ENCODE measurements at places on chromosomes 12 and 14.

DNA sequence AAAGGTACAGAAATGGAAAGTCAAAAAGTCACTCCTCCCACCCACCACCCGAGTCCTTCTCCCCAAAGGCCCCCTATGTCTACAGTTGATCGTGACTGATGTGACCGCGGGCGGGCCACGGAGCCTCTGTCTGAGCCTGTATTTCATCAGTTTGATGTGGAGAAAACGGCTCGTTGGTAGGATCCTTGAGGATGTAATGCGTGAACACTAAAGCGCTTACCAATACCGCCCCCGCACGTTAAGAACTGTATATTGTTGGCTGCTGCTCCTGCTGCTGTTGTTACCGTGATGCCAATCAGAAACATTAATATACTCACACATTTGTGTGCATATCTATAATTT is 24.6 kb upstream of the UBC start:
- no peak for DNase-seq

DNA sequence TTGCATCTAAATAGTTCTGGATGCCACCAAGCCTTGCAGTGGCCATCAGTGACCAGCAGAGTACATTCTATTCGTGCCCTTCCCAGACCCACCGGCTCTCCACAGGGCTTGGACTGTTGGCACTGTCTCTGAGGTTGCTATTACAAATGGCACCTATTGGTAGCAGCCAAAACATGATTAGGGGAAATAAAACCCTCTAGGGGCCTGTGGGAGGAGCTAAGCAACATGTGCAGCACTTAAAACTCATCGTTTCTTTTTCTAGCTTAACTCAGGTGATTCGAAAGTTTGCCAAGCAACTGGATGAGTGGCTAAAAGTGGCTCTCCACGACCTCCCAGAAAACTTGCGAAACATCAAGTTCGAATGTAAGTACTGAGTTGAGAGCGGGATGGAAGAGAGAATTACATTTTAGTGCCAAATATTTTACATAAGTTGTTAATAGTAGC is 65.4 kb upstream of the RIC8B start:
- DNase-seq: no peak

GRCh38 chr12:101880769-101881168 is 3.4 kb downstream of the DRAM1 start:
- DNase-seq: no peak

- DNase-seq: no peak
These were observed 73.9 kb upstream of the IFNG-AS1 start for GRCh38 chr12:67915335-67915851.

DNA sequence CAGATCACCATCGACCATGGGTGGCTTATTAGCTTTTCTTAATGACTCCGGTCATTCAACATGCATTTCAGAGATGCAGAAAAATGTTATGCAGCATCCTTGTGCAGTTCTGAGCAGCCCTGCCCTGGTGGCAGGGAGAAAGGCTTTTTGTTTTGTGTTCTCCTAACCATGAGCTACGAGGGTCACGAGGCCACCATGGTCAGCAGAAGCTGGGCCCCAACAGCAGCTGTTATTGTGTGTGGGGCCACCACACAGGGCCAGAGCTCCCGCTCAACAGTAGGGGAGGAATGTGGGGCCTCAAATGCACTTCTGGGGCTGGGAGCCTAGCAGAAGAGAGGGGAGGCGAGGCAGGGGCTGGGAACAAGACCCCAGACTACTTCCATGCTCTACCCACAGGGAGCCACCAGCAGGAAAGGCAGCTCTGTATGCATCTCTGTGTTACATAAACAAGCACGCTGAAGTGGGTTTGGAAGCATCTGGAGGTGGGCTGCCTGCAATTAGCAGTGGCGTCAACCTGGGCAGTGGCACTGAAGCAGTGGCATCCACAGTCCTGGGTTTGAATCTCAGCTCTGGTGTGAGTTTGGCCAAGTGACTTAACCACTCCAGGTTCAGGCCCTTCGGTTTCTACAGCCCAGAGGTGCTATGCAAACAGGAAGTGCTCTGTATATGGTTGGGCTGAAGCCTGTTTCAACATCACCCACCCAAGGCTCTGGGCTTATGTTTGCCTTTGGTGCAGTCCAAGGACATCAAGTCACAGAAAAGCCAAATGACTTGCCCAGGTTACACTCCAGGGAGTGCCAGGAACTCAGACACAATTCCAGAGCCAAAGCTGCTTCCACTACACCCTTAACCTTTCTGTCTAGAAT is 16.3 kb downstream of the GLTP start:
- DNase-seq: no peak

DNA sequence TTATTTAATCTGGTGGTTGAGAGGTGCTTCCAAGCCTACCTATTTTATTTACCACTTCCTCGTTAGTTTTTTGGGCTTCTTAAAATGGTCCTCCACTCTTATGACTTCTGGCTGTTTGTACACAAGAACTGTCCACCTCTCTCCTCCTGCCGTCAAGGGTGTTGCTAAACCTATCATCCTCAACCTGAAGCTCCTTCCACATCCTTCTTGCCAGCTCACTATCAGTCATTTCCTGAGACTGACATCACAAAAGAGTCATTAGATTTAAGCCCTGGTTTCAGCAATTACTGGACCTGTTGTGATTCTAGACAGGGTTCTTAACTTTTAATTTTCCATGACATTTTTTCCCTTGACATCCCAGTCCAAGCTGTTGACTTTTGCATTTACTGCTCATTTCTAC is 91.9 kb downstream of the BICD1 start:
- DNase-seq: no peak
